ENCODE measurements at places on chromosomes 7 and 10. TPM values are rescaled to one million over a fixed set of nuclear protein-coding genes. Genes with fewer than 3 reads are reported as not detected.

DNA sequence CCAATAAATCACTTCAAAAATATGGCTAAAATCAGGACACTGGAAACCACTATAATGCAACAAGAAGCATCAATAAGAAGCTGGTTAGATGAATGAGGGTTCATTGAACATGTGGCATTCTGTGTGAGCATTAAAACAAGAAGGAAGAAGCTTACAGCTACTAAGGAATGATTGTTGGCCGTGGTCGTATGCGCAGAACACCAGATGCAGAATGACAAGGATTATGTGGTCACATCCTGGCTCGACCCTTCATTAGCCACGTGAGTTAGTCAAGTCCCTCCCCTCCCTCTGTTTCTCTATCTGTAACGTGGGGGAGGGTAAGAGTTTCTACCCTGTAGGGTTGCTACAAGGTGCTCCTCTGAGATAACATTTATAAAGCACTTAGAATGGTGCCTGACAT is 174.3 kb downstream of the ADAM12 start:
- no peak for DNase-seq

Gene LRMDA
- total RNA-seq = not detected

Gene GBX1
- not detected for total RNA-seq

Gene ASB13
- total RNA-seq = 10.3 TPM

DNA sequence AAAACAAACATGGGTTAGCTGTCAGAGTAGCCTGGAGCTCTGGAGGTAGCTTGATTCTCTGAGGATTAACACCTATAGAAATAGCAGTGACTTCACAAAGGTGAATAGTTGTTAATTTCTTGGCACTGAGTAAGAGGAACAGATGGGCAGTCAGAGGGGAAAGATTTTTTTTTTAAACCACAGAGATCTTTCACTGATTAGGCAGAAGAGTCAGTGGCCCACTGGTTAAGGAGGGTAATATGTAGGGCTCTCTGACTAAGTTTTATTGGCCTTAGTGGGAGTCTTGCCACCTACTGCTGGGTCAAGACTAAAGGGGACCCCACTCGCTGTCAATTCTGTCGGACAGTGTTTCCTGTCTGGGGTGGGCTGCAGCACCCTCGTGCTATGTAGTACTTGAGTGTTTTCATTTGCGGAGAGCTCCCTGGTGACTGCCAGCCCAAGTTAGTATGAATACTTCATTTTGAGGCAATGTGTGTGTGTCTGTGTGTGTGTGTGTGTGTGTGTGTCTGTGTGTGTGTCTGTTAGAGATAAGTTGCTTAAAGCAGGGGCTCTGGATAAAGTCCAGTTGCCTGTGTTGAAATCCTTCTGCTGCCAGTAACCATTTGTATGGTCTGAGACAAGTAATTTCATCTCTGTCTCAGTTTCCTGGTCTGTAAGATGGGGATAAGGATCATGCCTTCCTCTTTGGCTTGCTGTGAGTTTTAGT is 145.2 kb downstream of the ARID5B start:
- peak; percentile 71 for DNase-seq

Gene LAMB1
- total RNA-seq = 105 TPM

Gene GSTO1
- 58.7 TPM for total RNA-seq

DNA sequence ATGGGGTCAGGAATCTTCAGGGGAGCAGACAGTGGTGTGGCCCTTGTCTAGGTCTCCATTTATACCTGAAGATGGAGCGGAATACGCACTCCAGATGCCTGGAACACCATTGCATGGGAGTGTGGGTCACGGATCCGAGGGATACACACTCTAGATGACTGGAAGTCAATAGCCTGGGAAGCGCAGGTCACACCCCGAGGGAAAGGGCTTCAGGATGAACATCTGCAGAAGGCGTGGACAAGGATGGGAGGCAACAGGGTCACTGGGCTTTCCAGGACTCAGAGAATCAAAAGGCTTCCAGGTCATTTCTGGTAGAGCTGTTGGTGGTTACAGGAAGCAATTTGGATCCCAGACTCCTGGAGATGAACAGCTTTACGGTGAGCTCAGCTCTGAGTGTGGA is 382.2 kb upstream of the KLF6 start:
- no peak for DNase-seq

Gene PLXDC2
- 16.2 TPM for total RNA-seq

GRCh38 chr7:46753662-46754061 is 828.2 kb downstream of the TNS3 start:
- DNase-seq = peak; percentile 44

DNA sequence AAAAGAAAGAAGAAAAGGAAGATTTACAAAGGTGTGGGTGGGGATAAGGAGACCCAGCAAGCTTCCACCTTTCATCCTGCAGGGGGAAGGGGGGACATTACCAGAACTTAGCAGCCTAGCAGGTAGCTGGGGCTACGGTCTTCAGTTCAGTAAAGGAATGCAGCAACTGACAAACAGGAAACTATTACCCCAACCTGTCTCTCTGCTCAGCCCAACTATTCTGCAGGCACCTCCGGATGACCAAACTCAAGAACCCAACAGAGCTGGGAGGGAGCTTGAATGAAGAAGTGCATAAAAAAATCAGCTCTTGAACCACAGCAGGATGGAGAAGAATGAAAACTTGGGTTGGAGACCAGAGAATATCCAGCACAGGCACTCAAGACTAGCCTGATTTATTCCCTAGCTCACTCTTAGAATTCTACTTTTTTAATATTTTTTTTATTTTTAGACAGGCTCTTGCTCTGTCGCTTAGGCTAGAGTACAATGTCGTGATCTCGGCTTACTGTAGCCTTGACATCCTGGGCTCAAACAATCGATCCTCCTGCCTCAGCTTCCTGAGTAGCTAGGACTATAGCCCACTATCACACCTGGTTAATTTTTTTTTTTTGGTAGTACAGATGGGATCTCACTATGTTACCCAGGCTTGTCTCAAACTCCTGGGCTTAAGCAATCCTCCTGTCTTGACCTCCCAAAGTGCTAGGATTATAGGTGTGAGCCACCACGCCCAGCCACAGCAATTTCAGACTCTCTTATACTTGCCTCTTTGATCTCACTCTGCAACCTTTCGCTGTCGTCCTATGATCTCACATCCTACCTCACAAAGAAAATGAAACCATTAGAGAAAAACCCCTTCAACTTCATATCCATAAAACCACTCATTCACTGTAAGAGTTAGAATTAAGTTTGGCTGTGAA is 18.5 kb upstream of the C10orf67 start:
- no peak for DNase-seq

Gene OPN1SW
- total RNA-seq = 2.8 TPM

Gene GCC1
- 21.4 TPM for total RNA-seq

Gene OR2A42
- total RNA-seq = not detected

Gene SLC26A4
- 3.1 TPM for total RNA-seq

- no peak for DNase-seq
These were observed 39.8 kb upstream of the EPC1 start for GRCh38 chr10:32386623-32387260.

Gene GPR15LG
- total RNA-seq = not detected

Gene FIGNL1
- 16.5 TPM for total RNA-seq

DNA sequence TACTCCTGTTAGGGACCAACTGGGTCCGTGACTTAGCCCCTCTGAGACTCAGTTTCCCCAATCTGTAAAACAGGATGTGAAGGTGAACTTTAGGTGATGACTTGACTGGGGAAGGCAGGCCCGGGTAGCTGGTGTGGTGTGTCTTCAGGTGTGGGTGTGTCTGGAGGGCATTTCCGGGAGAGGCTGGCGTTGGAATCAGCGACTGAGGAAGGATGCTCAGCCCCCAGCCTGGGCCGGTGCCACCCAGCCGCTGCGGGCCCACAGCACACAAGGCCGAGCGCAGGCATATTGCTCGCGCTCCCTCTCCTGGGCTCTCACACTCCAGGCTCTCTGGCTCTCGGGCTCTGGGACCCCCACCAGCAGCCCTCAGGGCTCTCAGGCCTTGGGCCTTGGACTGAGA is 31.7 kb upstream of the CNPY1 start:
- no peak for DNase-seq

Gene TRIM4
- 20.5 TPM for total RNA-seq

GRCh38 chr7:47380325-47381133 is 201.4 kb downstream of the TNS3 start:
- no peak for DNase-seq

DNA sequence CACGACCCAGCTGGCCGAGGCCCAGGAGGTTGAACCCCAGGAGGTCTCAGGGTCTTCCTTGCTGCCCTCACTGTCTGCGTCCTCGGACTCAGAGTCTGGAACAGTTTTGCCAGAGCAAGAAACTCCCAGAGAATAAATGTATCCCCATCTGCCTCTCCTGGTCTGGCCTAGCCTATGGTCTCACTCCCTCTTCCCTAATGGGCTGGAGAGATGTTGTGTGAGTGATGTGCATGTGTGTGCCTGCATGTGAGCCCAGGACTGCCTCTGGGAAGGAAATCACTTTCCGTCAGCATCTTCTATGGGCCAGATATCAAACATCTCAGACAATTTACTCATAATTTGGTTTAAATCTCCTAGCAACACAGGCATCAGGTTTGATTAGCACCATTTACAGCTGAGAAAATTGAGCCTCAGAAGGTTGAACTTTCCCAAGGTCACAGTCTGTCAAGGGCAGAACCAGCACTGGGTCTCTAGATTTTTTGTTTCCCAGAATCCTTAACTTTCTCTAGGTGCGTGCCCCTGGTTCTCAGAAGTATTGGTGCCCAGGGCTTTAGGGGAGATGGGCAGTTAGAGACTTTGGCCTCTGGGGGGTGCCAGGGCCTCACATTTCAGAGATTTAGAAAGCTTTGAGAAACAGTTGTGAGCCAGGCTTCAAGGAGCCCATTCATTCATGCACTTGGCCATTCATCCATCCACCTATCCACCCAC is 4.9 kb downstream of the TMEM270 start:
- DNase-seq = peak; percentile 83

GRCh38 chr7:149768931-149769330 is 4.5 kb downstream of the ZNF467 start:
- no peak for DNase-seq

DNA sequence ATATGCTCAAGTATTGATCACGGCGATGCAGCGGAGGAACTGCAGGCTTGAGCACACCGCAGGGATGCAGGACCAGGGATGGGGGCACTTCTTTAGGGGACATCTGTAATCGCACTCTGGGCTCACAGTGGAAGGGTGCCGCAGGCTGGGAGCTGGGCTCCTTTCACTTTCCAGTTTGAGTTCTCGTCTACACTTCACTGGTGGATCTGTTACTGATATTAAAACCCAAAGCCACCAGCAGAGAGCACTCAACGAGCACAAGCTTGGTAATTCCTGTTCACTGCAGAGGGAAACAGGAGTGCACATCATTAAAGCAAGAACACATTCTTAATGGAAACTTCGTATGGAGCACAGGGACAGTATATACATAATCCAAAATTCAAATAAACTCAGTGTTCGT is 91.3 kb downstream of the PARD3 start:
- peak; percentile 72 for DNase-seq

- DNase-seq = peak; percentile 40
These were observed 229.2 kb downstream of the TCF7L2 start for GRCh38 chr10:113179265-113179664.

Gene AZGP1
- total RNA-seq = not detected
